ENCODE measurements at places on chromosomes 16 and 17. TPM values are rescaled to one million over a fixed set of nuclear protein-coding genes. Genes with fewer than 3 reads are reported as not detected.

The PDE6G gene
- 4.0 TPM for total RNA-seq

The P2RX1 gene
- 2.2 TPM for total RNA-seq

- DNase-seq = no peak
These were observed 8.7 kb upstream of the GAS7 start for GRCh38 chr17:10207153-10207552.

The DNAI2 gene
- not detected for total RNA-seq

GRCh38 chr16:28983644-28984043 is 1.2 kb upstream of the LAT start:
- no peak for DNase-seq

DNA sequence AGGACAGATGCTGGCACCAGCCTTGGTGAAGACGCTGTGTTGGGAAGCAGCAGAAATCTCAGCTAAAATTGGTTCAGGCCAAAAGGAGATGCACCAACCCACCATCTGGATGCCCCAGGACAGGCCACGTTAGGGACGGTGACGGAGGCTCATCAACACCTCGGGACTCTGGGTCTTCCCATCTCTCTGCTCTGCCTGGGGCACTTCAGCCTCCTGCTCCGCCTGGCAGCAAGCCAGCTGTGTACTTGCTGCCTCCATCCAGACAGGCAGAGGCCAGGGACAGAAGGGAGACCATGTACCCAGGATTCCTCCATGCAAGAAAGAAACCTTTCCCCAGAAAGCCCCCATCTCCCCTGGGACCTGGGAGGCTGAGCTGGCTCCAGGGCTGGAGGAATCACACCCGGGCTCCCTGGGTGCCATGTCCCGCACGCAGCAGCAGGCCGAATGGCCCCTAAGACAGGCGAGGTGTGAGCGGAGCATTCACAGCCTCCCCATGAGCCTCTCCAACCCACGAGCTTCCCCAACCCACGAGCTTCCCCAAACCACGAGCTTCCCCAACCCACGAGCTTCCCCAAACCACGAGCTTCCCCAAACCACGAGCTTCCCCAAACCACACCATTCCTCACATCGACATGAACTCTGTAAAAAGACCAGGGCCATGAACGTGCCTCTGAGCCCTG is 274.5 kb downstream of the C16orf95 start:
- DNase-seq = no peak

DNA sequence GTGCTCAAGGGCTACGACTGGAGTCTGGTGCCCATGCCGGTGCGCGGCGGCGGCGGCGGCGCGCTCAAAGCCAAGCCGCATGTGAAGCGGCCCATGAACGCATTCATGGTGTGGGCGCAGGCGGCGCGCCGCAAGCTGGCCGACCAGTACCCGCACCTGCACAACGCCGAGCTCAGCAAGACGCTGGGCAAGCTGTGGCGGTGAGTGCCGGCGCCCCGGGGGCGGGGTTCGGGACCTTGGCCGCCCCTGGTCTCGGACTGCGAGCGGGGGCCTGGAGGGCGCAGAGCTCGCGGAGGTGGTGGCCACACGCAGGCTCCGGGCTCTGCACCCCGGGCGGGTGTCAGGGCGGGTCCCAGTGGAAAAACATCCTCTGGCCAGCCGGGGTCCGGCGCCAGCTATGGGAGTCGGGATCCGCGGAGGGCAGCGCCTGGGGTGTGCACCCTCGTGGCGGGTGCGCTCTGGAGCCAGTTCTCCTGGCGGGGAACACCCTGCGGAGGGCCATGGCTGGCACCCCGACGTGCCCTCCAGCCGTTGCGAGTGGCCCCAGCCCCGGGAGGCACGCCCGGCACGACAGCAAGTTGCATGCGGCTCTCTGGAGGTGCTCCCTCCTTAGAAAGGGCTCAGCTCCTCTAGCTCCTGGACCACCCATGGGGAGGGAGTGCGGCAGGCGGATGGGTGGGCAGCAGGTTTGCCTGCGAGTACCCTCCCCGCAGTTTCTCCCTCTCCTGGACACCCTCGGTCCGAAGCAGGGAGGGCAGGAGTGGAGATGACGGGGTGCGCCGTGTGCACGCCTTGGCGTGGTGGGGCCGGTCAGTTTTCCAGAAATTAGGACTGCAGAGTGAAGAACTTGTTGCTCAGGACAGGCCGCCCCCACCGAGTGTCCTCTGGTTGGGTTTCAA is 824 bp downstream of the SOX8 start:
- peak; percentile 46 for DNase-seq

DNA sequence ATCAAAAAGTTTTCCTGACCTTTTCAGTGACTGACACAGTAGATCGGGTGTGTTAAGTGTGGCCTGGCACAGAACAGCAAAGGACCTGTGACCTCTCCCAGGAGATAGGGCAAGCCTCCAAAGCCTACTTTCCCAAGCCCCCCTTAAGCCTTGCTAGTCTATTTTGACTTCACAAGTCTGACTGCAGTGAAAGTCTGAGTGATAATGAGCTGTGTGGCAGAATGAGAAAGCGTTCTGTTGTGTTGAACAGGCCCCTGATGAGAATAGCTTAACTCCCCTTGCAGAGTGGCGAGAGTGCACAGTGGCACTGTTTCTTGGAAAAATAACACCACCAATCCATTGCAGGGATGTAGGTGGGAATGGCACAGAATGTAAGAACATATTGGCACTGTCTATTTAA is 32.8 kb downstream of the MMD start:
- DNase-seq = no peak

The HSD11B2 gene
- 23.0 TPM for total RNA-seq

DNA sequence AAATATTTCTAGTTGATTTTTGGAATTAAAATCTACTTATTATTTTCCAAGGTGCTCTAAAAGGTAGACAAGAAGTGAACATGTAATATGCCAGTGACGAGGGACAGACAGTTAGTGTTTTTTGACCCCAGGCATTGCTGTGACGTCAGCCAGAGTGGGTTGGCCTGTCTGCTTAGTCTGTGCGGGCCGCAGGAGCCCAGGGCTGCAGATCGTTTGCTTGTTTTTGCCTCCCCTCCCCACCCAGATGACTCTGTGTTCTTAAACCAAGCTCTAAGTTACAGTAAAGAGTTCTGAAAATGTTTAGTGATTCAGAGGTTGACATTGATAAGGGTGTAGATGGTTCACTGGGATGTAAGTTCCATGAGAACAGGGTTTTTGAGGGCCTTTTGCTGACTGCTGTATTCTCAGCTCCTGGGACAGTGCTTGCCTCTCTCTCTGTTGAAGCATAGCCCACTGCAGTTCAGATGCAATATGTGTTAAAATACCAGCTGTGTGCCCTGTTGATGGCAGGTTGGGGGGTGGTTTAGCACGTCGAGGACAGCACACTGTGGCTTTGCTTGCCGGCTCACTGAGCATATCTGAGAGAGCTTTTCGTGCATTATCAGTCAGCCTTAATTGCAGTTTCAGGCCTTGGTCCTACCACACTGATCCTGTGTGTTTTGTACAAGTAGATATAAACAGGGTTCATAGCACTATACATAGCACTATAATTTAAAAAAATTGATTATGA is 64.8 kb downstream of the SEC14L1 start:
- DNase-seq = no peak

The ZNF646 gene
- total RNA-seq = 19.3 TPM

- DNase-seq = no peak
These were observed 14.2 kb downstream of the SOX8 start for GRCh38 chr16:995783-996182.

- peak; percentile 9 for DNase-seq
These were observed 450.3 kb downstream of the SHISA9 start for GRCh38 chr16:13351601-13352217.

DNA sequence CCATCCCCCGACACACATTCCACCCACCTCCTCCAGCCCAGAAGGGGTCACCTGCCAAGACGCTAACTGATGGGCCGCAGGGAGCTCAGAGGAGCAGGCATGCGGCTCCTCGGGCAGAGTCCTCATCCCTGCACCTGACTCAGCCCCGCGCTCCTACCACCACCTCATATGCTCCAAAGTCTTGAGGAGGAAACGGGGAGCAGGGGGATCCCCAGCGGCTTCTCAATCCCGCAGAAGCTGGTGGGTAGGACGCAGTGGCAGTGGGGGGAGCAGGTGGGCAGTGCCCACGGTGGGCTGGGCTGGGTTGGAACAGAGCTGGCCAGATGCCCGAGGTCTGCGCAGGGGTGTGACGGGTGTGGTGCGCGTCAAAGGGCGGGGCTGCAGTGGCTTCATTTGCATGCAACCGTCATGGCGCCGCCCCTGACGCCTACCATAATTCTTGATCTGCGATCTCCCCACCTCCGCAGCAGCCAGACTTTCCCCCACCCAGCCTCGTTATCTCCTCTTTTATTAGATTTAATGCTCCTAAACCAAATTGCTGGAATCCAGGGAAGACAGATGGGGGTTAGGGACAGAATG is 39.0 kb upstream of the EMP2 start:
- peak; percentile 81 for DNase-seq

- DNase-seq = no peak
These were observed 115.5 kb upstream of the TBX2 start for GRCh38 chr17:61284174-61284573.

GRCh38 chr17:31580316-31580705 is 188.8 kb downstream of the RAB11FIP4 start:
- no peak for DNase-seq

The CCDC200 gene
- total RNA-seq = not detected

The DNAH17 gene
- 0.59 TPM for total RNA-seq

GRCh38 chr16:70254965-70255286 is 3.2 kb upstream of the EXOSC6 start:
- no peak for DNase-seq

DNA sequence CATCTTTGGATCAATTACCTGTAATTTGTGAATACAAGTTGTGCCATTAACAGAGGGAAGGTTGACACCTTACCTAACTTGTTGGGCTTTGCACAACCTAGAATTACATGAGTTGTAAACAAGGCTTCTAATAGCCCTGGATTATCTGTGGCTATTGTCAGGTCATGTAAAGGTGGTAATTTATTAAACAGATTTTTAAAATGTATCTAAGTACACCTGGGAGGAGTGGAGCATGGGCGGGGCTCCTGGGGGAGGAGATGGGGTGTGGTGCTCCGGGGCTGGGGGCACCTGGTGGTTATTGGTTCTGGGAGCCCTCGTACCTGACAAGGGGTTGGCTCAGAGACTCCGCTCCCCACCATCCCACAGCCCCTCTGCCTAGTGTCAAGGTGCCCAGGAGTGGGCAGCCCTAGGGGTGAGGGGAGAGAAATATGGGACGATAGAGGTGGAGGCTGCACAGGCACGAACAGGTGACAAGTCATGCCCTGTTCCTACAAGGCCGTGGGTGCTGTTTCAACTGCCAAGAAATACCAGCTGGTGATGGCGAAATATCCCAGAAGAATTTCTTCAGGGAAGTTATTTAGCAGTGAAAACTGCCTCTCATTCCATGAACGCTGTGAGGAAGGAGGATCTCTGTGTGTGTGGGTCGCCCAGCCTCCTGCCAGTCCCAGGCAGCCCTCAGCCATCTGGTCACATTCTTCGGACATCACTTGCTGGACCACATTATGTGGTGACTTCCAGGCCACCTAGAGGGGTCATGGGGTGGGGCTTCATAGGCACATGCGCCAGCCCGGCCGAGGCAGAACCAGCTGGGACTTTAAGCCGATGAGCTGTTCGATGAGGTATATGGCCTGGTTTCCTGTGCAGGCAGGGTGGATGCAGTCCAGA is 55.5 kb upstream of the IRX3 start:
- DNase-seq = no peak

DNA sequence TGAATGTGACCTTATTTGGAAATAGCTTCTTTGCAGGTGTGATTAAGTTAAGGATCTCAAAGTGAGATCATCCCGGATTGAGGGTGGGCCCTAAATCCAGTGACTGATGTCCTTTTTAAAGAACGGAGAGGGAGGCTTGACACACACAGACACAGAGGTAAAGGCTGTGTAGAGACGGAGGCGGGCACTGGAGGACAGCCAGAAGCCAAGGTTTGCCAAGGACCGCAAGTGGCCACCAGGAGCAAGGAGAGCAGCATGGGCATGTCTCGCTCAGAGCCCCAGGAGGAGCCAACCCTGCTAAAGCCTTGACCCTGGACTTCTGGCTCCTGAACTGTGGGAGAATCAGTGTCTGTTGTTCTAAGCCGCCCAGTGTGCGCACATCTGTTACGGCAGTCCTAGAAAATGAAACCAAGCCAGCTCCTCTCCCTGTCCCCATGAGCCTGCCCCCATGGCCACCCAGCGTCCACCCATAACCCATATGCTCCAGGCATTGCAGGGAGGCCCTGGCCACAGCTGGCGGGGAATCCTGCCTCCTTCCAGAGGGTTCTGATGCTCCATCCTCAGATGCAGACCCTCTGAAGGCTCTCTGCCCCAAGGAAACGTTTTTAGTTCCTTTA is 15.2 kb downstream of the CNGB1 start:
- no peak for DNase-seq

The PERCC1 gene
- not detected for total RNA-seq

- no peak for DNase-seq
These were observed 74.4 kb upstream of the TMEM132E start for GRCh38 chr17:34504814-34505484.

The METTL16 gene
- 80.8 TPM for total RNA-seq

DNA sequence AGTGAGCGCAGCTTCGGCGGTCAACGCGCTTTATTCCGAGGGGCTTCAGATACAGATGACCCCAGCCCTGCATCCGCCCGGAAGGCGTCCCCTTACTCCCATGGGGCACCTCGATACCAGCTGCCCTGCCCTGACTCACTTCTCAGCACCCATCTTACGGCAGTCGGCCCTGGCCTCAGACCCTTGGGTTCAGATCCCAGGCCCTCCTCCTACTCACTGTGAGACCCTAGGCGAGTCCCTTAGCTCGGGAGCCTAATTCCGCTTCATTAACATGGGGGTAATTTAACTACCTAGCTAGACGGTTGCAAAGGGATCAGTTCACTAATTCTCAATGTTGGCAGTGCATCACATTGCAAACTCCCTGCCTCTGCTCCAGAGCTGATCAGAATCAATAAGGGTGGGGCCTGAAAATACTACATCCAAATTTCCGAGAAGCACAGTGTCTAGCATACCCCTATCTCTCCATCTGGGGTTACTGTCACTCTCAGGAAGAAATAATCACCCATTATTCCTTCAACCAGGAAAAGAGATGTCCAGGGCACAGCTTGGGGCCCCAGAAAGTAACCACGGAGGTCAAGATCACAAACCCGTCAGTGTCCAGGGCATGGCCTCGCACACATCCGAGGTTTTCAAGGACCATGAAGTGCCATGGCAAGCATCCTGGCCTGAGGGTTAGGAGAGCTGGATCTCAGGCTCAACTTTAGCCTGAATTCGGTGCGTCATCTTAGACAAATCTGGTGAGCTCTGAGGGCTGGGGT is 415 bp upstream of the FLOT2 start:
- no peak for DNase-seq

GRCh38 chr16:89607937-89608740 is 5.3 kb upstream of the DPEP1 start:
- no peak for DNase-seq

GRCh38 chr16:11627822-11628457 is 40.3 kb upstream of the SNN start:
- no peak for DNase-seq

GRCh38 chr16:87945351-87946042 is 5.7 kb upstream of the BANP start:
- DNase-seq = peak; percentile 85

GRCh38 chr17:66843627-66844026 is 8.7 kb downstream of the CACNG5 start:
- DNase-seq = no peak

- peak; percentile 72 for DNase-seq
These were observed 11.6 kb downstream of the TEKT5 start for GRCh38 chr16:10683170-10683569.

The ARHGAP23 gene
- total RNA-seq = 150 TPM

GRCh38 chr17:246851-247421 is 65.5 kb upstream of the DOC2B start:
- DNase-seq = no peak
